IPS DF 19.7 (cell line): ENCODE measurements at places on chromosomes 6 and 20.

DNA sequence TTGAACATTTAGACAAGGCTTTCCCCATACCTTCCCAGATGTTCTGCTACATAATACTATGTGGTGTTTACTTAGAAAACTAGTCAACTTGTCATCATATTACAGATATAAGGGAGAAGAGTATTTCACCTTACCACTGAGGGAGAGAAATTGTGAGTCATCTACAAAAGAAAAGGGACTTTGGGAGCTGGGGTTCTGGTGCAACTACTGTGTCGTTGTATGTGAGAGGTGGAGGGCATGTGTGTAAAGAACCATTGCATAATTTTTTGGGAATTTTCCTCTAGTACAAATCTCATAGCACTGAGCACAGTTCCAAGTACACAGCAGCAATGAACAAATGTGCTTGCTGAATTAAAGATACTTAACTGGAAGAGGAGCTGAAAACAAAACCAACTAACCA, 665.6 kb downstream of the DHX35 start:
- DNase-seq = no peak

DNA sequence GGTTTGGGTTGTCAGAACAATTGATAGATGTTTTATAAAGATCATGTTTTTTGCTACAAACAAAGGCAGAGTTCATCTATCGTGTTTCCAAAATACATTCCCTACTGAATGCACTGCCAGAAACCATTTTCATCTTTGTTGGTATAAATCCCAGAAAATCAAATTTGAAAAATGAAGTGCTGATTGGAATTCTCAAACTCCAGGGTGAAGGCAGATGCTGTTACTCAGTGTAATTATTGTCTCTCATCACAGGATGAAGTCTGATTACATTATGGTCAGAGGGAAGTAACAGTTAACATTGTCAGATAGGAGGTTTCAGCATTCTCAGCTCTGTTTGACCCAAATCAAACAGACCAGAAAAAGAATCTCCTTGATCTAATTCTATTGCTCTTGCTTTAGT, 198.4 kb upstream of the KCNK16 start:
- no peak for DNase-seq

- no peak for DNase-seq
These were observed 32.0 kb downstream of the ZC2HC1B start for GRCh38 chr6:143896126-143896860.

DNA sequence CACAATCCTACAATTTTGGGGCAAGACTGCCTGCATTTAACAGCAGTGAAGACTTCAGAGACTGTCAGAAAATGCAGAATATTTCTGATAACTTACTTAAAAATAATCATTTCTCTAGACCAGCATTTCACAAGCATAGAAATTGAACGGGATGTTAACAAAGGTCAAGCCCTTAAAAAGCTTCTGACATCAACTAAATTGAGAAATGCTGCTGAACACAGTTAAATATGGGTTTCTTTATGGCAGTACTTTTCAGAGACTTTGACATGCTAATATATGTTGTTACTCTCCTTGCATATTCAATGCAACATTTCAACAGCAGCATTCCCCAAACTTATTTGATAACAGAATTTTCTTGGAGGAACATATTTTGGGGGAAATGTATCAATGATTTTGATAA, 84.5 kb downstream of the KIF13A start:
- DNase-seq = no peak

GRCh38 chr6:63806573-63806913, 170.9 kb downstream of the PHF3 start:
- no peak for DNase-seq

DNA sequence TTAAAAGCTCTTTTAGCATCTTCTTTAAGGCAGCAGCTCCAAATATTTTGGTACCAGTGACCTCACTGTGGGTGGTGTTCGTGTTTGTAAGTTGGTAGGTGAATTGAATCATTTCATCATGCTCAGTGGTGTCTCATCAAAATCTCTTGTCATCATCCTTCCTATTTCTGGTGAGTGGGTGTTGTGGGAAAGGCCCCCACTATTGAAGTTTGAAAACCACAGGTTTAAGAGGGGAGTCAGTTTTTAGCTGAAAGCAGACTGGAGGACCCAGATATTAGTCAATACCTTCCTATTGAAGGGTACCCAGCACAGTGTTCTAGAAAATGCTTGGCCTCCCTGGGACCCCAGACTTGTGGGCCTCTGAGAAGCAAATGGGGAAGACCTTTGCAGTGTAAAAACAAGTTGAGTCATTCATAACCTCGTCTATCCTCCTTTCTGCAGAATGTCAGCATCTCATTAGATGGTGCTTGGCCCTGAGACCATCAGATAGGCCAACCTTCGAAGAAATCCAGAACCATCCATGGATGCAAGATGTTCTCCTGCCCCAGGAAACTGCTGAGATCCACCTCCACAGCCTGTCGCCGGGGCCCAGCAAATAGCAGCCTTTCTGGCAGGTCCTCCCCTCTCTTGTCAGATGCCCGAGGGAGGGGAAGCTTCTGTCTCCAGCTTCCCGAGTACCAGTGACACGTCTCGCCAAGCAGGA, 3.7 kb downstream of the PIM1 start:
- DNase-seq = no peak

- DNase-seq = no peak
These were observed 13.3 kb upstream of the NHSL1 start for GRCh38 chr6:138512609-138513008.

GRCh38 chr6:37499433-37500293, at the start of gene CCDC167:
CCDC167 (minus strand) TSS chr6:37499893; CDS start chr6:37499863, 30 bp downstream.
- peak; percentile 99 for DNase-seq

- no peak for DNase-seq
These were observed 442.6 kb upstream of the MARCKS start for GRCh38 chr6:113414511-113414910.

GRCh38 chr6:52394251-52394666, 25.9 kb upstream of the EFHC1 start:
- DNase-seq = no peak

DNA sequence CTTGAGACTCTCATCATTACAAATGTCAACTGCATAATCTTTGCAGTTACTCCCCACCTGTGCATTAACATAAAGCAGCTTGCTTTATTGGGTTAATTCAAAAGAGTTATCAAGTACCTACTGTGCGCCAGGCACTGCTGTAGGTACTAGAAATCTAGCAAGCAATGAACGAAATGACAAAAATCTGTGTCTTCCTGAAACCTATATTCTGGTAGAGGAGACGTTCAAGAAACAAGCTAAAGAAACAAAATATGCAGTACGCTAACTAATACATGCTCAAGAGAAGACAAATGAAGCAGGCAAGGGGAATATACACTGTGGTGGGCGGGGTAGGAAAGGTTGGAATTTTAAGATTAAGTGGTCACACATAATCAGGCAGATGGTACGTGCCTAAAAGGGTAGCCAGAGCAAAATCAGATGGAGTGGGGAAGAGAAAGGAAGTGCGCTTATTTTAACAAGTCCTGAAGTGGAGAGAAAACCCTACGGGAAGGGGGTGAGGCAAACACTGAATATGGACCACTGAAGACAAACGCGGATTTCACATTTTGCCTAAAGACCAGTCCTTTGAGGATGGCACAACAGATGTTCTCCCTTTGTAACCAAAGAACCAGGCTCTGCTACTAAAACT, 1.2 kb downstream of the ELOVL2 start:
- no peak for DNase-seq

- no peak for DNase-seq
These were observed 81.2 kb downstream of the QRSL1 start for GRCh38 chr6:106710580-106710979.

DNA sequence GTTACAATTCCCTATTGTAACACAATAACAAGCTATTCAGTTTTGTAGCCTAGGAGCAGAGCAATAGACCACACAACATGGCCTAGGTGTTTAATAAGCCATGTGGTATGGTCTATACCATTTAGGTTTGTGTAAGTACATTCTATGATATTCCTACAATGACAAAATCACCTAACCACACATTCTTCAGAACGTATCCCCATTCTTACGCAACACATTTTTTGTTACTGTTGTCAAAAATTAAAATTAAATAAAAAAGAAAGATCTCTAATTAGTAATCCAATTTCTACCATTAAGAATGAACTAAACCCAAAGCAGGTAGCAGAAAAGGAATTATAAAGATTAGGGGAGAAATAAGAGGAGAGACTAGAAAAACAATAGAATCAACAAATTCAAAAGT, 44.0 kb downstream of the RANBP9 start:
- no peak for DNase-seq

GRCh38 chr6:138484018-138484731, 15.1 kb downstream of the NHSL1 start:
- no peak for DNase-seq

DNA sequence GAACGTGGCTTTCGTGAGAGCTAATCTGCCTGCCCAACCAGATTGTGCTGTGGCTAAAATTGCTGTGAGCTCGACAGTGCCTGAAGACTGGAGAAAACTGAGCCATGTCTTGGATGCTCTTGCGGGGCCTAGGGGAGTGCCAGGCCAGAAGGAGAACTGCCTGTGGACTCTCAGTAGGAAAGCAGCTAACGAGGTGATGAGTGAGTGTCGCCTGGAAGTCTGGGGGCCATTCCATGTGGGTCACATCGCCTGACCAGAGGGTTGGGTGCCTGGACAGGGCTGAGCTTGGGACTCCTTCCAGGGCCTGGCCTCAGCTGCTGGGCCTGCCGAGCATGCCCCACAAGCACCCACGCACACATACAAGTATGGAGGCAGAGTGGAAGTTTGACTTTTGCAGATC, 166.5 kb downstream of the VEGFA start:
- no peak for DNase-seq

DNA sequence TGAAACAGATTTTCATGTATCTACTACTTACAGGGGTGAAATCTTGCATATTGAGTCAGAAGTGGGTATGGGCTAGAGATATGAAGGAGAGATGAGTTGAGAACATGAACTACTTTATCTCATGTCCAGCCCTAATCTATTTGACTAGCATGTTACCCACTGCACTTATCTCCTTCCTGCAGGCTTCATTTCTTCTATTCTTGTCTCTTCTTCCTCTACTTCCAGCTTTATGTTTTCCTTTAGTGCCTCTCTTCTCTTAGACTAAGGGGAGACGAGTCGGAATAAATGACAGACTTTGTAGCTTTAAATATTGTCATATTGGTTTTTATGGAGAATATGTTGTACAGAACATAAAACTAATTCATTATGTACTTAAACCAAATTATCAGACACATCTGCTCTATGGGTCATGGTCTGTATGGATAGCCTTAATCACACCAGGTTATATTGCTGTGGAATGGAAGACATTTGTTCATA, 5.3 kb downstream of the RAB32 start:
- no peak for DNase-seq

DNA sequence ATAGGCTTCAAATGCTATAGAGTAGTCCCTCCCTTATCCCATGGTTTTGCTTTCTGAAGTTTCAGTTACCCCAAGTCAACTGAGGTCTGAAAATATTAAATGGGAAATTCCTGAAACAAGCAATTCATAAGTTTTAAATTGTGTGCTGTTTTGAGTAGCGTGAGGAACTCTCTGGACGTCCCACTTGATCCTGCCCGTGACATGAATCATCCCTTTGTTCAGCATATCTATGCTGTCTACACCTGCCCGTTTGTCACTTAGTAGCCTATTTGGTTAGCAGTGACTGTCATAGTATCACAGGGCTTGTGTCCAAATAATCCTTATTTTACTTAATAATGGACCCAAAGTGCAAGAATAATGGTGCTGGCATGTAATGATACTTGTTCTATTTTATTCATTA, 5.0 kb downstream of the PCMT1 start:
- DNase-seq = no peak

DNA sequence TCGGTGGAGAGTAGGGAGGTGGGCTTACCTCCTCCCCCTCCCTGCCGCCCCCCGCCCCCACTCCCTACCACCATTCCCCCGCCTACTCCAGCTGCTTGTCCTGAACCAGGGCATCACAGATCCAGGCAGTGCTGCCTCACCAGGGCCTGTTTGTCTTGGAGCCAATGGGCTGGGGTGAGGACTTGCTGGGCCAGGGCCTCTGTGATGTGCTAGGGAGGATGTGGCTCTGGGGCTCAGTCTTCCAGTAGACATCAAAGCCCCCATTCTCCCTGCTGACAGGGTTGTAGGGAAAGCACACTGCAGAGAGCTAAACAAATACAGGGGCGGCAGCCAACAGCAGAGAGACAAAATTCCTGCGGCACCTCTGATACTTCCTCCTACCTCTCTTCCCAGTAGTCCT, 48.2 kb upstream of the NXT1 start:
- no peak for DNase-seq

GRCh38 chr6:137900815-137901214, 33.8 kb downstream of the TNFAIP3 start:
- no peak for DNase-seq

GRCh38 chr6:113684382-113684901, 172.7 kb upstream of the MARCKS start:
- DNase-seq = no peak

DNA sequence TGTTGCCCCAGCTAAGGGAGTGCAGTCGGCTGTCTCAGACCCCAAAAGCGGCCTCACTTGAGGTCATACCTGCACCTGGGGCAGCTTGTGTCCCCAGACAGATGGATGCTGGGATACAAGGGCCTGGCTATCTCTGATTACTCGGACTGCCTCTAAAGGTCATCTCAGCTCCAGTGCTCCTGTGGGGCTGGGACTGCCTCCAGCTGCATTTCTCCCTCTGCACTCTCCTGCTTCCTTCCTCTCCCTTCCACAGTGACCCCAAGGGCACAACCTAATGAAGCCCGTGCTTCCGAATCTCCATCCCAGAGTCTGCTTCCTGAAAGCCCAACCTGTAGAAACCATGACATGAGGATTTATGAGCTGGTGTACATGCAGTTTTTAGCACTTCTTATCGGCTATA, 22.8 kb upstream of the OCSTAMP start:
- no peak for DNase-seq

- DNase-seq = no peak
These were observed 19.4 kb downstream of the ZUP1 start for GRCh38 chr6:116649129-116649528.

- no peak for DNase-seq
These were observed 348.3 kb downstream of the CDH26 start for GRCh38 chr20:60306551-60306950.

- peak; percentile 90 for DNase-seq
These were observed 169.9 kb downstream of the CD24 start for GRCh38 chr6:106804346-106805335.

DNA sequence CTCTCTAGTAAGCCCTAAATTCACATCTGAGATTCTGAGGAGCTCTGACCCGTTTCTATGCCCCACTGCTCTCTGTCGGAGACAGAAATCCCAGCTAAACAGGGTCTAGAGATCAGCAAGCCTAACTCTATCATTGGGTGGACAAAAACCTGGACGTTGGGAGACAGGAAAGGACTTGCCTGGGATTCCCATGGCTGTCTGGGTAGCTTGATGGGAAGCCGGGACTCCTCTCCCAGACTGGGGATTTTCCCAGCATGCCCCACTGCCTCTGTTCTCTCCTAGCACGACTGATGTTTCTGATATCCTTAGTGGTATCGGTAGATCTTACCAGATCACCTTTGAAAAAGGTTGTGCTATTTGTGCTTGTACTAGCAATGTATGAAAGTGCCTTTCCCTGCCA, 22.9 kb downstream of the DUSP22 start:
- DNase-seq = no peak

DNA sequence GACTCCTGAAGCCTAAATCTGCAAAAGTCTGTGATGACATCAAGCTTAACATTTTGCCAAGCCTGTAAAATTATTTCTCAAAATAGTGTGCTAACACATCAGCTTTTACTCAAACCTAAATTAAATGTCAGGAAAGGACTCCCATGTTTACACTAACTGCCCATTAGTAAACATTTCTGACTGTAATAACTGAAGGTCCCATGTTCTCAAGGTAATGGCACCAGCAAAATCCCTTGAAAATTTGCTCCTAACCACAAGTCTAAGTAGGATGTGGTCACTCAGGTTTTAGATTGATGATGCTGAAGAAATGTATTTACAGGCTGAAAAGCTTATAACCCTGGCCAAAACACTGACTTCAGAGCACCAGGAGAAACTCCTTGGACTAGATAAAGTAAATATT, 33.0 kb downstream of the BACH2 start:
- DNase-seq = no peak
